ENCODE measurements at places on chromosomes 1 and 21.

- peak; percentile 83 for ATAC-seq
Observed at GRCh38 chr1:32754317-32755097, 51.9 kb upstream of the SYNC start.

- no peak for ATAC-seq
Observed at GRCh38 chr1:73537400-73537799, 660.6 kb downstream of the LRRIQ3 start.

GRCh38 chr1:232038706-232039677, 412.4 kb downstream of the DISC1 start:
- ATAC-seq, result no peak

- no peak for ATAC-seq
Observed at GRCh38 chr1:221832617-221833016, 90.7 kb upstream of the DUSP10 start.

- no peak for ATAC-seq
Observed at GRCh38 chr1:17258116-17258757, 9.3 kb downstream of the PADI3 start.

- ATAC-seq, result no peak
Observed at GRCh38 chr1:2322065-2322571, 69.2 kb downstream of the MORN1 start.

GRCh38 chr1:107991371-107992066, 26.5 kb upstream of the VAV3 start:
- no peak for ATAC-seq

- no peak for ATAC-seq
Observed at GRCh38 chr1:38744452-38745350, 114.9 kb downstream of the RRAGC start.

All from activated CD4-positive, CD25-positive, alpha-beta regulatory T cell treated with anti-CD3 and anti-CD28 coated beads, Interleukin-2, amount 50 U/mL, for 24 hours (primary cell).